NCI-H1436 treated with DMSO at 0.1 percent for 48 hours (cell line): ENCODE measurements at places on chromosomes 7 and 10.

GRCh38 chr7:13981070-13981469 is 8.4 kb downstream of the ETV1 start:
- no peak for DNase-seq

GRCh38 chr7:99034932-99035722 is 108.8 kb downstream of the SMURF1 start:
- DNase-seq: no peak

- DNase-seq: no peak
Measured at GRCh38 chr7:127587663-127588018, 570 bp upstream of the ARF5 start.

- no peak for DNase-seq
Measured at GRCh38 chr7:26609532-26609931, 254.9 kb downstream of the SKAP2 start.

- DNase-seq: no peak
Measured at GRCh38 chr7:89503281-89503680, 651.0 kb upstream of the STEAP1 start.

DNA sequence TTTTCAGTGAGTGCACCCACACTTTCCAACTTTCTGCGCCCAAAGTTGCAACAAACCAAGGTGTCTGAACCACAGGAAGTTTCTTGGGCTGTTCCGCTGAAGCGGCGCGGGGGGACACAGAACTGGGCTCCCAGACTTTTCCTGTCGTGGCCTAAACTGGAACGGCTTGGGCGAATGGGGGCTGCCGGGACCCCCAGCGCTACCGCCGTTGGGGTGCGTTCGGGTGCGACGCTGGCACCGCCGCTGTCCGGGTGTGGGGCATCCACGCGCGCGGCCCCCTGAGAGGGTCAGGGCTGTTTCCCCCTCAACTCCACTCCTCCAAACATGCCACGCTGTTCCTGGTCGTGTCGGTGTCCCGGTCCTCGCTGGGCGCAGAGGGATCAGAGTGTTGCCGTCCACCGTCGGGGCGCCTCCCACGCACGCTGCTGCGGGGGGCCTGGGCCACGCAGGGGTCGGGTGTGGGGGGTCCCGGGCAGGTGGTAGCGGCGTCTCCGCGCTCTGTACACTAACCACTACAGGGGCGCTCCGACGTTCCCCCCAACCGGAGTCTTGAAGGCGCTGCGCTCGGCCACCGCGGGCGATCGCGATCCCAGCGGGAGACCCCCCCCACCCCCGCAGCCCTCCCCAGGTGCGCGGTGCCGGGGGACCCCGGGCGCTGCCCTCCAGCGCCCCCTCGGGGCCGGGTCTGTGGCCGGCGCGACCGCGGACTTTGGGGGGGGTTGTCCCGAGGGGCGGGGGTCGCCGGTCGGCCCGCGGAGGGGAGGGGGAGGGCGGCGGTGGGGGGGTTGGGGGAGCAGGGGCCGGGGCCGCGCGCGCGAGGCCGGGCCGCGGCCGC is 2.2 kb upstream of the CUX1 start:
- no peak for DNase-seq

DNA sequence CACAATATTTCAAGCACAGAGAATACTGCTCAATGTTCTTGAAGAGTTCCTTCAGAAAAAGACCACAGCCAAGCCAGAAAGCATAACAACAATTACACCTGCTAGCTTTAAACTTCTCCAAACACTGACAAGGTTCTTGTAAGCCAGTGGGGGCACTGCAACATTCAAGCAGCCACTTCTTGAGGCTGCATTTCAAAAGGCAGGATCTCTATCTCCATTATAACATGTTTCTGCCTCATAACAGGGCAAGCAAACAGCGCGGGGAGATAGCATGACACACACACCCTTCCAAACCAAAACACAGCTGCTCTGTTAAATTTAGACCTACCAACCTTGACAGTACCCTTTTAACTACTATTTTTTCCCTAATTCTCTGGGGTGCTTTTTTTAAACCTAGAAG is 30.8 kb downstream of the CHCHD3 start:
- no peak for DNase-seq

GRCh38 chr7:101156866-101157589 is 2.8 kb downstream of the AP1S1 start:
- no peak for DNase-seq

GRCh38 chr10:123675811-123676210 is 9.7 kb downstream of the GPR26 start:
- DNase-seq: no peak

GRCh38 chr10:110759523-110759922 is 112.2 kb upstream of the PDCD4 start:
- DNase-seq: no peak

DNA sequence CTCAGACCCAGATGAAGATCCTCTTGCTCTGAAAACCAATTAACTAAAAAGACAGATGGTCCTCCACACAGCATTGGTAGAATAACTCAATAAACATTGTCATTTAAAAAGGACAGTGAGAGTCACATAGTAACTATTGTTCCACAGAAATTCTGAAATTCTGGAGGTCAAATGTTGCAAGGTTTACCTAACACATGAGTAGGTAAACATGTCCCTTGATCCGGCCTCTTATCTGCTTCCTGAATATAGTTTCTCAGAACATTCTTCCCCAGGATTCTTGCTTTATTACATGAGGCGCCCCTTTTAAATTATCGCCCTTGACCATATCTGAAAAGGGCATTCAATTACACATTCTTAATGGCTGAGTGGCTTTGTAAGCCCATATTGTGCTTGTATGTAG is 270.7 kb downstream of the SEMA3D start:
- DNase-seq: no peak

DNA sequence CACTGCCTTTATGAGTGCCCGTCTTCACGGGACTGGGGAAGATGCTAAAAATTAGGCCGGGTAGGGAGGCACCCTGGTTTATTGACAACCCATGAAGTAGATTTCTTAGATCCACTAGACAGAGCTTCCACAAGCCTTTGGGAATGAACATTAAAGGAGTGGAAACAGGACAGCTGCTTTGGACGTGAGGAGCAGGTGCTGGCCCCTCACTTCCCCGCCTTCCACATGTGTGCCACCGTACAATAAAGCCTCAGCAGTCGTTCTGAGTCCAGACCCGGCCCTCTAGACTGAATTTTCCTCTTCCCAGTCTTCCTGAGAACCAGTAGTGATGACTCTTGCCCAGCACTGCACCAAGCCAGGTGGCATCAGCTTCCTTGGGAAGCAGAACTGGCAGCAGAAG is 282.4 kb downstream of the CELF2 start:
- DNase-seq: no peak

DNA sequence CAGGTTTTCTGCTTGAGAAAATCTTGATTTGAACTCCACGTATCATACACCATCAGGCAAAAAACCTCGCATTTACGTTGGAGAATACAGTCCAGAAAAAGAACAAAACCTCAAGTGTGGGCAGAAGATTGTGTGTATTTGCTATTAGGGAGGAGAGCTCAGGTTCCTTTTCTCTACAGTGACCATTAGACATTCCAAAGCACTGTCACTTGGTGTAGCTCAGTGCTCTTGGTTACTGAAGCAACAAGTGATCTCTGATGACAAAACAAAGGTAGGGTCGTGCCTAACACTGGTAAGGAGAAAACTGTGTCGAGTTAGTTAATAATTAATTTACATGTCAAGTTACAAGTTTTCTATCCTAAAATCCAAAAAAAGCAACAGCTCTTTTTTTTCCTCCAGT is 72.6 kb downstream of the C1GALT1 start:
- no peak for DNase-seq
